RCC 7860 (cell line): ENCODE measurements at places on chromosomes 16 and 17.

GRCh38 chr16:2595393-2596205 is 57.8 kb downstream of the PDPK1 start:
- no peak for DNase-seq

- DNase-seq: no peak
These were observed 457.4 kb downstream of the SLC39A11 start for GRCh38 chr17:72635034-72635635.

GRCh38 chr17:61634011-61634539 is 43.1 kb upstream of the NACA2 start:
- no peak for DNase-seq

- no peak for DNase-seq
These were observed 40.1 kb downstream of the BCL7C start for GRCh38 chr16:30853758-30854157.

DNA sequence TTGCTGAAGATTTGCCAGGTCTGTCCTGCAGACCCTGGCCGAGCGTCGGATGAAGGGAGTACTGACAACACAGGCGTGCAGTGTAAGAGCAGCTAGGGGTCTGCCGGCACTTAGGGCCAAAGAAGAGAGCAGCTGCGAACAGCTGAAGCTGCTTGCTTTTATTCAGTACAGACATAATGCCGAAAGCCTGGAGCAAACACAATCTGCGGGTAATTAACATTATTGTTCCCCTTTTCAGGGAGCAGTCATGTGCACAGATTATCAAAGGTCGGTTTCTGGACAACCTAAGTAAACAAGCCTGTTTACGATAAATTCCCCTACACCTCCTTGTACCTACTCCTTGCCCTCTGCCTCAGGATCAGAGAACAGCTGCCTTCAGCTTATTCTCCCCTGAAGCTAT is 12.0 kb upstream of the KRT23 start:
- DNase-seq: no peak

DNA sequence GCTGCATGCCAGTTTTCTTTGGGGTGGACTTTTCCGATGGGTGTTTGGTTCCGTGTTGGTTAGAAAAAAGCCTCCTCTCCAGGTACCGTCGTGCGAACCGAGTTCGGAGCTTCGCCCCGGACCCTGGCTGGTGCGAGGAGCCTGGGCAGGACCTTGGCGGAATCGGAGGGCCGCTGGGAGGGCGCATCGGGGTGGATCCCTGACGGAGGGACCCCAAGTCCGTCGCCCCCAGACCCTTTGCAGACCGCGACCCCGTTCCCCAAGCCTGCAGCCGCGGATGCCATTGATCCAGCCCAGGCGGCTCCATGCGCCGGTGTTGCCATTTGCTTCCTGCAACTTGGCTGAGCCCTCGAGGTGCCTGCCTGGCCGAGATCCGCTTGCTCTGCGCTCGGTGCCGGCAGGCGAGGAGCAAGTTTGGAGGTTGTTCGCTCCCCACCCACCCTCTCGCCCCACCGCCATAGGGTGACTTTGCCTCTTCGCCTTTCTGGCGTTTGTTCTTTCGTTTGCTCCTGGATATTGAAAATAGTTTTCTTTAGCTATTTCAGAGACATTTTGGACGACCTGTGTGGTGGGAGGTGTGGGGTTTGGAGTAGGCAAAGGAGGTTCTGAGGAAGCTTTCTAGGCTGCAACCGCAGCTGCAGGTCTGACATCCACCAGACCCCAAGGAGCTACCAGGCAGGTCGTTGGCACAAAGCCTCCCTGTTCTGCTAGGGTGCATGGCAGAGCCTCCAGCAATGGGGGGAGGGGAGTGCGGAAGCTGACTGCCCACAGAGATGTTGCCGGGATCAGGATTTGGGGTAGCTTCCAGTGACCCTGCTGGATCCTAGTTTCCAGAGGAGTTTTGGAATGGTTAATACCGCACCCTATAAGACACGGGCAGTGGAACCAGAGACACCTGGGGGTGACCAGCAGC is 58.2 kb downstream of the RAP1GAP2 start:
- DNase-seq: no peak

DNA sequence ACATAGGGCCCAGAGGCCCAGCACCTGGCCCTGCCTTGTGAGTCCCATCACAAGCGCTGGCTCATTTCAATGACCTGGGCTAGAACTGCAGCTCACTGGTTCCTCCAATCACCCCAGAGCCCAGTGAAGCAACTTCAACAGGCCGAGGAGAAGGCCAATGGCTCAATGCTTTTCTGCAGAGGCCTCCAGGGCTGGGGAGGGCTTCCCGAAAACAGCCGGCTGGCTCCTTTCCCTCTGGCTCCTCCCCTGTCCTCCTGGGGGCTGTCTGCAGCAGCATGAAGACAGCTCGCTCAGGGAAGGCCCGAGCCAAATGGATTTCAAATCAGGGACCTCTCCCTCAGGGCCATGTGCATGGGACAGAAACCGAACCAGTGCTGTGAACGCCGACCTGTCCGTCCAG is 121.6 kb downstream of the ZNF423 start:
- no peak for DNase-seq

DNA sequence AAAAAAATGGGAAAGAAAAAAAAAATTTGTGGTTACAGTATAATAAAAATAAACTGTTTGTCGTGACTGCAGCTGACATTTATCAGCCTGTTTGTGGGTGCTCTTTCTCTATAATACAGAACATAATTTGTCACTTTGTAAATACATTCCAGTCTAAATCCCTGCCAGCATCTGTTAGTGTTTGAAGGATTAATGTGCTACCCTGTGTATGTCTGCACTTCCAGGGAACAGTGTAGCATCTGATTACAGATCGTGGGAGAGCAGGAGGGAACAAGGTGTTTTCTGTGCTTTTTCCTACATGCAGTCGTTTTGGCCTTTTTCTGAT is 265.1 kb downstream of the WWOX start:
- DNase-seq: no peak

- DNase-seq: no peak
These were observed 11.9 kb upstream of the MYO15B start for GRCh38 chr17:75575728-75576127.

DNA sequence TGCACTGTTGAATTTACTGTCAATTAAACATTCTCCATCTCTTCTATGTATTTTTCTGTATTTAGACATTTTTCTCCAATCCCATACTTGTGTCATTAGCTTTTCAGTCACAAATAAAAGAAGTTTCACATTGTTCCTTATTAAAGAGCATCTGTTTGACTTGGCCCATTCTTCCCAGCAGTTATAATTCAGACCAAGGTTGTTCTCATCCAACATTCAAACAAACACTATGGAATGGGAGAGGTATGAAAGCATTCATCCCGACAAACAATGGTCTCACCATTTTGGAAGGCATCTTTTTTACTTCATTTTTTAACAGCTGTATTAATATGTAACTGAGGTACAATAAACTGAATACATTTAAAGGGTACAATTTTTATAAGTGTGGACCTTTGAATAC is 208.8 kb upstream of the MAF start:
- DNase-seq: no peak

GRCh38 chr17:37827905-37828650 is 83.2 kb upstream of the HNF1B start:
- DNase-seq: no peak

- DNase-seq: no peak
These were observed 10.9 kb downstream of the DLX4 start for GRCh38 chr17:49979748-49980479.

GRCh38 chr16:82082543-82083244 is 47.6 kb downstream of the HSD17B2 start:
- DNase-seq: no peak

DNA sequence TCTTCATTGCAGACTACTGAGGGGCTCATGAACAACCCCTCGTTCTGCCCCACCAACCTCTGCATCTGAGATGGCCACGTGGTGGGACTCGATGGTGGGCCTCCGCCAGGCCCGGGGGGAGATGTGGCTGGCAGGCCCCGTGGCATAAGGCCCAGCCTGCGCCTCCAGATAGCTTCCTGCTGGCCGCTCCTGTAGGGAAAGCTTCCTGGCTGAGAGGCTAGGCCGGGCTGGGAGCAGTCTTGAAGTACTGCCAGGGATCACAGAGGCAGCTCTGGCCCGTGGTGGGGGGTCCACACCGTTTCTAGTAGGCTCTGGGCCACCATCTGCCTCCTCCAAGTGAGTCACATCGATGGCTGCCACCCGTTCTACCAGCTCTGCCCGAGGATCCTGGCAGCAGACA is 7.6 kb downstream of the CAMKK1 start:
- DNase-seq: no peak

DNA sequence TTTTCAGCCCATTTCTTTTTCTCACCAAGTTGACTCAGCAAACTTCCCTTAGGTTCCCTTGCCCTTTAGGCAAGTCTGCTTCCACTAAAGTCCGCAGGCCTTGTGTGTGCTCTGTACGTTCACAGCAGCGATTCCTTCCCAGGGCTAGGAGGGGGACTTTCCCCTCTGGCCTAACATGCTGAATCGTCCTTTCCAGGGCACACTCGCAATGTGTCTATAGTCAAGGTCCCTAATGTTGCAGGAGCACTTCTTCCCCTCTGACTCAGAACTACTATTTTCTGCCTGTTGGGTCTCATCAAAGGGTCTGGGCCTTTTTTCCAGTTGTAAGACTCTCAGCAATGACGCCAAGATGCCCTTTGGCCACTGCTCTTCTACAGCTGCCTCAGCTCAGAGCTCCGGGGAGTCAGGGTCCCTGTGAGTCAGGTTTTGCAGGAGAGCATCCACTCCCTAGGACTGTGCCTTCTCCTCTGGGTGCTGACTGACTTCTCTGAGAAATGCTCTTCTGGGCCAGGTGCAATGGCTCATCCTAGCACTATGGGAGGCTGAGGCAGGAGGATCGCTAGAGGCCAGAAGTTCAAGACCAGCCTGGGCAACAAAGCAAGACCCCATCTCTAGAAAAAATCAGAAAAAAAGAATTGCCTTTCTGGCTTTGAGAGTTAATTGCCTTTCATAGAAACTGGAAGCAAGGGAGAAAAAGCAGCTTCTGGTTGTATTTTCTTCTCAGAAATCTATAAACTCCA is 64.4 kb upstream of the TBX2 start:
- DNase-seq: peak; percentile 86

GRCh38 chr16:14398014-14398717 is 231.9 kb downstream of the PARN start:
- DNase-seq: no peak

GRCh38 chr16:15825750-15826305 is 31.0 kb downstream of the MYH11 start:
- DNase-seq: no peak

GRCh38 chr16:28117168-28117565 is 53.7 kb upstream of the GSG1L start:
- DNase-seq: no peak

DNA sequence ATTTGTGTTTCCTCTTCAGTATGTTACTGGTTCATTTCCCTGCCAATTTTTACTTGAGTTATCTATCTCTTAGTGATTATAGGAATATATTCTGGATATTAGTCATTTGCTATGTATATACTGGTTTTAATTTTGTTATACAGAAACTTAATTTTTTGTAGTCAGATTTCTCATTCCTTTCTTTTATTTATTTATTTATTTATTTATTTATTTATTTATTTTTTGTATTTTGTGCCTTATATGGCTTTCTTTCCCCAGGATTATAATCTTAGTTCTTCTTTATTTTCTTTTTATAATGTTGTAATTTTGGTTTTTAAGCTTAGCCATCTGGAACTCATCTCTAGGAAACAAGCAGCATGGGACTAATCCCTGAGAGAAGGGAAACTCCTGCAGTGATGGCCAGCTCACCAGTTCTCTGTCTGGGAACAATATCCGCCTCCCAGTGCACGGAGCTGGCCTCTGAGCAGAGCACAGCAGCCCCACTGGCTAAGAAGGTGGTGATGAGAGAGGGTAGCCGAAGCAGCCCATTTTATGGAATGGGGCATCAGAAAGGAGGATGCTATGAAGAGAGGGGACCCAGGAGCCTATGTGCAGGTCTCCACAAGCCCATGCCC is 54.5 kb upstream of the ADORA2B start:
- no peak for DNase-seq

- DNase-seq: no peak
These were observed 149.5 kb downstream of the NTN1 start for GRCh38 chr17:9170853-9171252.

DNA sequence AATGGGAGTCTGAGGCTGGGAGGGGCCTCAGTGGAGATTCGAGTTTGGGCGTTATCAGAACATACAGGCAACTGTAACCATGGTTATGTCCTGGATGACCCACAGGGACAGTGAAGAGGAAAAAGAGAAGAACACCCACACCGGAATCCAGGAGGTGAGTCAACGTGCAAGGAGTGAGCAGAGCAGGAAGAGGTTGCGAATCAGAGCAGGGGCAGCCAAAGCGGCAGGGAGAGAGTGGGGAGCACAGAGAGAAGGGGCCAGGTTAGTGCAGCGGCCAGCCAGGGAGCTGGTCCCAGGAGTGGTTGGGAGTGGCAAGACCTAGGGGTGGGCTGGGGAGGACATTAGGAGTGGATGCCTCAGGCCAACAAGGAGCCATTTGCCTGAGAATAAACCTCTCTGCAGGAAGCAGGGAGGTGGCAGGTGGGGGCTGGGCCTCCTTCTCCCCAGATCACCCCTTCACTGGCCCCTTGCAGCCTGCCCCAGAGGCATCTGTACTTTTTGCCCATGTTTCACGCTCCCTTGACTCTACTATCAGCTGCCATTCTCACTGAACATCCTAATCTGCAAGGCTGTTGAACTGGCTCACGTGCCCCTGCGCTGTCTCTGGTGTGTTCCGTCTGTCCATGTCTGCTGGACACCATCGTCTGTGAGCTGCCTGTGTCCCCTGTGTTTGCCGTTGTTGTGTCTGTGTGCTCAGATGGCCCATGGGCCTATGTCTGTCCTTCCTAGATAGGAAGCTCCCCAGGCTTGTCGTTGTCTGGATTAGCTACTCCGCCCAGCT is 5.1 kb downstream of the KRT13 start:
- DNase-seq: peak; percentile 92

DNA sequence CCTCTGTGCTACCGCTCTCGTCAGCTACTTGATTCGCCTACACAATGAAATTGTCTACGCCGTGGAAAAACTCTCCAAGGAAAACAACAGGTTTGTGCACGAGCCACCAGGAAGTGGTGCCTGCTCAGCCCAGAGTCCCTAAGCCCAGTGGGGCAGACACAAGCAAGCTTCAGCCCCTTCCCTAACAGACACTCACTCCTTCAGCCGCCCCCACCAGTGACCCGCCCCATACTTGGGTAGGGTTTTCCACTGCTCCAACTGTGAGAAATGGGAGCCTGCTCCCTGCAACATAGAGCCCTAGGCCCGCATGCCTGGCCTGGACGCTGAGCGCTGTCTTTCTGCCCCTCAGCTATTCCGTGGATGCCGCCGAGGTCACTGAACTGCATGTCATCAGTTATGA is 28.6 kb upstream of the ENDOV start:
- DNase-seq: no peak

- peak; percentile 78 for DNase-seq
These were observed 1.6 kb downstream of the PITPNC1 start for GRCh38 chr17:67378454-67379250.

DNA sequence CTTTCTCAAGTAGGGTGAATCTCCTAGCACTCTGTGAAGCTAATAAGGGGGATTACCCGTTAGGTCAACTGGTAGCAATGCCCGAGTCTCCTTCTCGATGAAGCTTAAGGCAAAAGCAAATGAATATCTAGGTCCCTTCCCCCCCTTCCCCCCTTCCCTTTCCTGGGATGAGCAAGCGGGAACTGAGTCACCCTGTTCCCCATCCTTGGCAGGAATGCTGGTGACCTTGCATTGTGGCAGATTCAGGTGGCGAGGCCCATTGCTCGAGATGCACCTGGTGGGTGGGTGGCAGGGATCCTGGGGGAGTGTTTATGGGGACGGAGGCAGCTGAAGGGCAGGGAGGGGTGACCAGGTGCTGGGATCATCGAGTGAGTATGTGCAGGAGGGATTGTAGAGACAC is 7.1 kb downstream of the NXPH3 start:
- DNase-seq: no peak

GRCh38 chr16:30766206-30766932 is 4.2 kb downstream of the RNF40 start:
- no peak for DNase-seq
